ENCODE measurements at places on chromosomes 12 and 14.

GRCh38 chr12:71935594-71935993 is 3.1 kb upstream of the TPH2 start:
- DNase-seq: no peak

DNA sequence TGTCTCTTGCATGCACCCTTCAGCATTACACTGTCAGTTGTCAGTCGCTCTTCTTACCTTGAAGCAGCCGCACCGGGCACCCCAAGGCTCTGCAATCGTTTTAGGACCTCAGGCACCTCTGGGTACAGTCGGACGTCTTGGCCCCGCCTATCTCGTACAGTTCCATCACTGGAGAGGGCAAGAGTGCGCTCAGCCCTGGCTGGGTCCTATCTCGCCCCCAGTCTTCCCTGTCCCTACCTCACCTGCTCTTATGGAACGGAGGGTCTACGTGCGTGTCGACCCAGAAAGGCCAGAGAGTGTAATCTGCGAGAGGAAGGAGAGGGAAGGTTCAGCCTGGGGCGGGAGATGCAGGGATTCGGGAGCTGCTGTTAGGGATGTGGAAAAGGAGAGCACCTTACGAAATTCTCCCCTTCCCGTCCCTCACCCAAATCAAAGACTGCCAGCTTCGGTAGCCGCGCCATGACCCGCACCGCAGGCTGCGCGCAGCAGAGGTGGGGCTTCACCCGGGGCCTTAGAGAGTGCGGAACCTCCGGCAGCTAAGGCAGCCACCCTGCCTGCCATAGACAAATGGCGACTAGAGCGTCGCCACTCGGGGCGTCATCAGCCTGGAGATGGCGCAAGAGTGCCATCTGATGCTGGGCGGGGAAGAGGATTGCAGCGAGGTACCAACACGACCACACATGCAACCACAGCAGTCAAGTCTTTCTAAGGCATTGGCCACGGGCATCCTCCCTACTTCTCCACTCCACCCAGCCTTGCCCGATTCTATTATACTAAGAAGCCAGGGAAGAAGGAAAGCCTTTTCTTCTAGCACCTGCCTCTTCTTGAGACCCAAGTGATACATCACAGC is at the start of gene MDP1:
Gene MDP1 (minus strand): TSS at position 572 of the 850 bp plus-strand sequence. CDS start 111 bp downstream, at position 461.
- peak; percentile 96 for DNase-seq

GRCh38 chr12:91140026-91140931 is 29.0 kb upstream of the LUM start:
- DNase-seq: no peak

DNA sequence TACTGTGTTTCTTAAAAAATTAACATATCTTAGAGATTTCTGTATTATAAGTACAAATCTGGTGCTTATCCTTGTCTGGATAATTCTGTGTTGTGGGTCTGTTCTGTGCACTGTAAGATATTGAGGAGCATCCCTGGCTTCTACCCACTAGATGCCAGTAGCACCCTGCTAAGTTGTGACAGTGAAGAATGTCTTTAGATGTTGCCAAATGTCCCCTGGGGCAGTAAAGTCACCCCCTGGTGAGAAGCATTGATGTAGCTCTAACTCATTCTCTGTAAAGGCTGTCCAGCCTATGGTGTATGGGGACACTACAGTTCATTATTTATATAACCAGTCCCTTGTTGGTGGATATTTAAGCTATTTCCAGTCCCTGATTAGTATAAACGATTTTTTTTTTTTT is 31.4 kb downstream of the MAP1LC3B2 start:
- no peak for DNase-seq

GRCh38 chr12:89103831-89104230 is 248.5 kb downstream of the DUSP6 start:
- no peak for DNase-seq

- DNase-seq: no peak
Measured at GRCh38 chr14:48849741-48850322, 736.3 kb downstream of the RPS29 start.

- no peak for DNase-seq
Measured at GRCh38 chr14:67559639-67560038, 26.5 kb downstream of the PLEKHH1 start.

DNA sequence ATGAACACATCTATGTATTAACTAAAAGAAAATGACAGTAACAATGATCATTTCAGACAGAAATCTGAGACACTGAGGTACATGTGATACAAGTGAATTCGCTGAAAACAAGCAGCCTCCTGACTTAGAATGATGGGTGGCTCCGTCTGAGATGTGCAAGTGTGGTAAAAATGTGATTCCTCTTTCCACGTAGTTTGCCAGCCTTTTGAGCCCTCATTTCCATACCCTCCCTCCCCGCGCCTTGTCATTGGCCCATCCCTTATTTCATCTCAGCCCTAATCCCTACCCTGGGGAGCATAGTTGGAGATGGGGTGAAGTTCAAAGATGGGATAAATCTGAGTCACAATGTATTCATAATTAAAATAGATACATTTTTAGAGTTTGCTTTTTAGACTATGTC is 107.8 kb downstream of the BMP4 start:
- DNase-seq: no peak

GRCh38 chr12:120959111-120959878 is 19.0 kb upstream of the HNF1A start:
- no peak for DNase-seq

DNA sequence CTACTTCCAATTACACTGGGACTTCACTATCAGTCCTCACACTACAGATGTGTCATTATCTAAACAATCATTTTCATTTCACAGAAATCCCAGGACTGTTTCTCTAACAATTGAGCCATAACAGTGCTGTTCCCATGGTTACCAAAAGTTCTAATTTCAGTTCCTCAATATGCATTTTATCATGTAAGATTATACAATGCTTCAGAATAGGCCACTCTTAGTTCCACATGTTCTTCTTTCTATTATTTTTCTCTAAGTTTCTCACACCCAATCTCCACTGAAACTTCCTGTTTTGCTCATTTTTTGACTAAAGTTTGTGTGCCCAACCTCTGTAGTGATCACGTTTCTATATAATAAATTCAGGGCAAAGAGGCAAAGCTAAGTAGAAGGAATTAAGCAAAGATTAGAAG is 185.8 kb downstream of the DUSP6 start:
- DNase-seq: no peak

GRCh38 chr12:123045678-123046077 is 65.2 kb downstream of the ARL6IP4 start:
- no peak for DNase-seq

GRCh38 chr12:89087876-89088275 is 264.4 kb downstream of the DUSP6 start:
- no peak for DNase-seq

- DNase-seq: no peak
Measured at GRCh38 chr14:51019089-51019488, 74.8 kb upstream of the PYGL start.

- peak; percentile 62 for DNase-seq
Measured at GRCh38 chr12:112855375-112855774, 51.4 kb upstream of the OAS1 start.

DNA sequence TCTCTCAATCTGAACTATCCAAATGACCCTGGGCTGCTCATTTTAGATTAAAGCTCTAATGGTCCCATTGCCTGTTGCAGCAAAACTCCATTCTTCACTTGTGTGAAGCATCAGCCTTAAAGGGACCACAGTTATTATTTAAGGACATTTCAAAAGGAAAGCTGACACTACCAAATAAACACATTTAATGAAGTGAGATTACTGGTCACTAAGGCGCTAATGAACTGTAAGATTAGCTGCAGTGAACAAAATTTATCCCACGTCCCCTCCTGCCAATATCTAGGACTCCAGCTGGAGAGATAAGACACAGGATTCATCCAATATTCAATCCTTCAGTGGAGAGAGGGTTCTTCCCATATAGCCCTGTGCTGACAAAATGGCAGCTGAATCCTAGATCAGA is 1029.2 kb upstream of the SEL1L start:
- DNase-seq: no peak

DNA sequence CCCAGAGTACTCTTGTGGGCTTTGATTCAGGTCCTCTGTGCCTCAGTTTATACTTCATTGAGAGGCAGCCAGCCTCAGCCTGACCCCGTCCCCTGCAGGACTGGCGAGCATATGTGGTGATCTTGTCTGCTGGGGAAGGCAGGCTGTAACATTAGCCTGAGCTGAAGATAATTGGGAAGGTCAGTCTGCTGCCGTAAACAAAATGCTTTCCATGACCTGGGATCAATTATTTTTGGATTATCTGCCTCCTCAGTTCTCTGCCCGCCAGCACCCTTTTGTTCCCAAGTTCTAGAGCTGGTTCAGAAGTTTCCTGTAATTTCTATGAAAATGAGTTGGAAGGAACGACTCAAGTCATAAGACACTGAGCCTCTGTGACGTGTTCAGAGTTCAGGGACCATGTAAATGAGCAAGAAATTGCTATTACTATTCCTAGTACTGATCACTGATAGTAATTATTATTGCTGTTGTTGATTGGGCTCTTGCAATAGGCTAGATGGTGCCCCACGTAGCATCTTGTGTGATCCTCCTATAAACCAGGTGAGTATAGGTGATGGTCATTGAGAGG is 4.5 kb downstream of the ORAI1 start:
- DNase-seq: no peak

- no peak for DNase-seq
Measured at GRCh38 chr12:112809684-112810083, 18.1 kb downstream of the RPH3A start.

DNA sequence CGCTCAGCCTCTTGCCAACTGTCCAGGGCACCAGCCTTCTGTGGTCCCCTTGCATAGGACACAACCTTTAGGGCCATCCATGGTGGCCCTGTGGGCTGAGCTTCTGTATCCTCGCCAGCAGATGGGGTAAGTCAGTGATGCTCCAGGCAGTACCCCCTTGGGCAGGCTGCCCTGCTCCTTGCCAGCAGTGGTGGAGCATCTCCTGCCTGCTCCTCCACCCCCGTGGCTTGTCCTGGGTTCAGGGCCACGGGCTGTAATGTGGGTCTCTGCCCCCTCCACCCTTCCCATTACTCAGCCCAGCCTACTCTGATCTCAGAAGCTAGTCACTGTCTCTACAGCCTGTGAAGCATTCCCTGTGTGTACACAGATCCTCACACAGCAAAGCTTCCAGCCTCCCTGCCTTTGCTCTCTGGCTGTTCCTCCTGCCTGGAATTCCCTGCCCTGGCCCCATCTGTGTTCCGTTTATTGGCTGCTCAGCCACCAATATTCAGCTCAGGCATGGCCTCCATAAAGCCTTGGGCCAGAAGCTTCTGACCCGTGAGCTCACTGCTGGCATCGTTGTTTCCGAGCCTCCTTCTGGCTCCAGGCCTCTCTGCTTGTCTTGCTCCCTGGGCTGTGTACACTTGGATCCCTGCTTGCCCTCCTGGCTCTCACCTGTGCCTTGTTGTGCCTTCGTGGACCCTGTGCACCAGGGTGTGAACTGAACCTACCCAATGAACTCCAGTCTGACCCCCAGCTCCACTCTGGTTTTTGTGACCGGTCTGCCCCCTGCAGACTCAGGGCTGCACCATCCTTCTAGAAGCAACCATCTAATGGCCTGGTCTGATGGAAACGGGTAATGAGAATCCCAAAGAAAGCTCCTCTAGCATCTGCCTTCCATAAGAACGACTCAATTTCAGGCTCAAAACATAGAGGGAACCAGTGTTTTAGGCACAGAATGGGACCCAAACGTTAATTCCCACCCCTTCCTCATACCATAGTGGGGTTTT is 177.0 kb upstream of the PRMT8 start:
- peak; percentile 79 for DNase-seq

DNA sequence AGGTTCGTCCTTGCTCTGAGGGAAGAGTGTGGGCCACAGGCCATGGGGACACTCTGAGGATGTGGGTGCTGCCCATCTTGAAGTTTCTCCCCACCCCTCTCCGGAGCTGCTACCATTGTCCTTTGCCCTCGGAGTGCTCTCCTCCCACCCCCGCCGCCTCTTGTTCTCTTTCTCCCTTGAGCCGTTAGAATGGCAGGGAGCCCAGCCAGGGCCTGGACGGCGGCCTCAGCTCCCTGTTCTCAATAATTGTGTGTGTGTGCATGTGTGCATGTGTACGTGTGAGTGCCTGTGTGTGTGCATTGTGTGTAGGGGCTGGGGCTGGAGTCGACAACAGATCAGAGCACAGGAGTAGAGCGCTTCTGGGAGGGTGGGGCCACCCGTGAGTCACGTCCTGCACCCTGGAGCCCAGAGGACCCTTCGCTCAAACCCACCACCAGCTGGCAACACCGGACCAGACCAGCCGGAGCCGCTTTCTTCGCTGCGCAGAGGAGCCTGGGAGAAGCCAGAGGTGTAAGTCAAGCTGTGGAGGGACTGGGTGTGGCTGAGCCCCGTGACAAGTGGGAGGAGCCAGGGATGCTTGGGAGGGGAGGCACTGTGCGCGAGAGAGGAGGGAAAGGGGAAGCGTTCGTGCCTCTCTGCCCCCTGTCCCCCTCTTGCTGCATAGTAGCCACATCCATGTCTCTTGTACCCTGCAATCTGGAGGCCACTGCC is 25.9 kb upstream of the KCNA5 start:
- DNase-seq: no peak

- no peak for DNase-seq
Measured at GRCh38 chr12:1811281-1811947, 9.0 kb upstream of the LRTM2 start.

GRCh38 chr14:32728526-32728925 is 210.2 kb upstream of the NPAS3 start:
- DNase-seq: no peak

DNA sequence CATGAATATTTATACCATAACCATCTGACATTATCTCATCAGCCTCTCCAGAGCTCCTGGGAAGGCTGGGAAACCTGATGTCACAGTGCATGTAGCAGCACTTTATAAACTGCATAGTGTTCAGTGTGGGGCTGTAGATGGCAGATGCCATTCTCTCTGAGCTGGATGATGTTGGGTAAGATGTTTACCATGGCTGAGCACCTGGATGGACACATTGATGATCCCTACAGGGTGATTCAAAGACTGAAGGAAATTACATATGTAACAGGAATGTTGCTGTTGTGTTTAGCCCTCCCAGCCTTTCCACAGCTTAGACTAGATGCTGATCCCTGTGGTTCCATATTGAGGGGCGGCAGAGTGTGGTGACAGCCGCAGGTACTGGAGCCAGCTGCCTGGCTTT is 37.4 kb downstream of the IFT43 start:
- DNase-seq: no peak

Data from iPS-NIHi11 (cell line).